ENCODE measurements at places on chromosomes 4 and X. TPM values are rescaled to one million over a fixed set of nuclear protein-coding genes. Genes with fewer than 3 reads are reported as not detected.

The SOD3 gene
- 9.1 TPM for total RNA-seq

The GPR143 gene
- total RNA-seq, result 0.58 TPM

The UGT2B17 gene
- not detected for total RNA-seq

The FAM149A gene
- 9.4 TPM for total RNA-seq

The TLR6 gene
- 2.0 TPM for total RNA-seq

The CC2D2A gene
- 20.8 TPM for total RNA-seq

The ZNF157 gene
- 0.35 TPM for total RNA-seq
